Cardiac muscle cell (in vitro differentiated cells and primary cell): ENCODE measurements at places on chromosomes 7 and 10. TPM values are rescaled to one million over a fixed set of nuclear protein-coding genes. Genes with fewer than 3 reads are reported as not detected.

CPN1 gene
- total RNA-seq: not detected in 2 replicates

CDC14C gene
- not detected in 2 replicates for total RNA-seq

ZNF3 gene
- 35.0 and 45.5 TPM in 2 replicates for total RNA-seq

GHRHR gene
- total RNA-seq: not detected in 2 replicates

ACHE gene
- total RNA-seq: 25.6 TPM in 2 replicates

ZNF479 gene
- total RNA-seq: not detected in 2 replicates

GSTO1 gene
- total RNA-seq: 80.5 and 111 TPM in 2 replicates

FFAR4 gene
- total RNA-seq: not detected in 2 replicates

MMD2 gene
- not detected in 2 replicates for total RNA-seq

RPS24 gene
- 1,990 and 2,002 TPM in 2 replicates for total RNA-seq
